Lower leg skin (tissue), 4 donors: ENCODE measurements at places on chromosomes 16 and 17.
A peak's percentile ranks its signal among the peaks of the same experiment; 100 is the strongest.

DNA sequence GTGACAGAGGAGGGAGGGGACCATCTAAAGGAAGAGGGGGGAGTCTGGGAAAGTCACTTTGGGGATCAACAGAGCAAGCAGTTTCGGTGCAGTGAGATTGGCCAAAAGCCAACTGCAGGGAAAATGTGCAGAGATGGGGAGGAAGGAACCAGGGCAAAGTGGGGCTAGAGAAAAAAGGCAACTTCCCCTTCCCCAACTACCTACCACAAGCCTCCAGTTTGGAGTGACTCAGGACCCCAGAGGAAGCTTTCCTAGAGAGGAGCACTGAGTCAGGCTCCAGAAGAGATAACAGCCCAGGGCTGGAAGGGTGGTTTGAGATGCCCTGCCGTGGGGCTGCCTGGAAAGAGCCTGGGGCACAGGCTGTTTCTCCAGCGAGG lies 6.9 kb upstream of the CD300LD start:
- no peak for DNase-seq

DNA sequence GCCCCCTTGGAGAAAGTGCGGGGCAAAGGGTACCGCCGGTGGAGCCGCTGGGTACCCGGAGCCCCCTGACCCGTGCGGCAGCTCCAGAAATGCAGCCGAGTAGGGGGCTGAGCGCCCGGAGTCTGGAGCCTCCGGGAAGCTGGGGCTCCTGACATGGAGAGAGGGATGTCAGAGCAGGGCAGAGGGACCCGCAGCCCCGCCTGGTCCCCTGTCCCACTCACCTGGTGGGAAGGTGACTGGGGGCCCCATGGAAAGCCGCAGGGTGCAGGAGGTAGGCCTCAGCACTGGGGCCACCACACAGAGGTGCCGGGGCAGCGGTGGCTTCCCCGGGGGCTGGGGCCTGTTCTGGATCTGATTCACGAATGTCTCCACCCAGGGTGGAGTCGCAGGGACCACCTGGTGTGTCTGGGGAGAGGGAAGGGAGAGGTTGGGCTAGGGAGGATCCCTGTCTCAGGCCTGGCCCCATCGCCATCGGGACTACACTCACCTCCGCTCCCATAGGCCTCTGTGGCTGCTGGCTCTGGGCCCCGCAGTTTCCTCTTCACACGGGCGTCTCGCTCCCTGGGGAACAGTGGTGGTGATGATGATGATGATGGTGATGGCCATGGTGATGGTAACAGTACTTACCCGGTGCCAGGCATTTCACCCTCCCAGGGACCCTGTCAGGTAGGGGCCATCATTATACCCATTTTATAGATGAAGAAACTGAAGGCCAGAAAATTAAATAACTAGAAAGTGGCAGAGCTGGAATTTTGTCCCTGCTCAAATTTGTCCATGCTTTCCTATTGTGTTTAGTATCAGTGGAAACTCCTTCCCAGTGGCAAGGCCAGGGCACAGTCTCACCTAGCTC lies 5.2 kb downstream of the TBX6 start:
- no peak for DNase-seq

DNA sequence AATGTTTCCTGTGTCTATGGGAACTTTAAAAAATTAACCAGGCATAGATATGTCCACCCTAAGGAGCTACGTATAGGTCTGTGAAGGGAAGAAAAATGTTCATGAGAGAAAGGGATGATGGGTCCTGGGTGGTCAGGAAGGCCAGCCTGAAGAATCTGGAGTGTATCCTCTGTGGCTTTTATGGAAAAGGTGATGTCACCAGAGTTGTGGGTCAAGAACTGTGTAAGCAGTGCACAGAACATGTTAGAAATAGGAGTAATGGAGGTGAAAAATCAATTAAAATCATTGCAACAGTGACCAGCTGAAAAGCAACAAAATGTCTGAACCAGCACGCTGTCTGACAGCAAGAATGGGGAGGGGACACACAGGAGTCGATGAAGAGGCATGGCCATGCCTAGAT lies 68.5 kb downstream of the USP31 start:
- DNase-seq = no peak

- no peak for DNase-seq
These were observed 473 bp upstream of the TPPP3 start for GRCh38 chr16:67393788-67394154.

DNA sequence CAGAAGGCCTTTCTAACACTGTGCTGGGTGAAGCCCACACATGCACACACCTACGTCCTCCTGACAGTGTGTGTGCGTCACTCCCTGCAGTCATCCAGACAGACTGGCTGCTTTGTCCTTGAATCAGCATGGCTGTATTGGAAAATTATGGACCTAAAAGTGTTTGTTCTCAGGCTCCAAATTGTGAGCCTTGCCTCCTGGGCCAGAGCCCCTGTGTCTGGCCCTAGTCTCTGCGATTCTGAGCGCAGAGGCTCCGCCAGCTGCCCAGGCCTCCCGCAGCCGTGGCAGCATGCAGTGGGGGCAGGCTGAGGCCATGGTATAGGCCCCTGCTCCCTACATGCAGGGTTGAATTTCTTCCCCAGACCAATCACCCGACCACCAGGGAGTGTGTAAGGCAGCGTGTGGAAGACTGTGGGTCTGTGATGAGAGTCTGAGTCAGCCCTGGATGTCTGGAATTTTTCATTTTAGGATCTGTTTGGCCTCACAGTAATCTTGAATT lies 166.9 kb downstream of the LGALS9B start:
- no peak for DNase-seq

- DNase-seq = no peak
These were observed 34.3 kb upstream of the ERCC4 start for GRCh38 chr16:13885700-13886099.

GRCh38 chr17:45906237-45906636 lies 11.9 kb downstream of the MAPT start:
- DNase-seq = no peak

- DNase-seq = no peak
These were observed 3.2 kb upstream of the ZDHHC1 start for GRCh38 chr16:67419502-67419901.

DNA sequence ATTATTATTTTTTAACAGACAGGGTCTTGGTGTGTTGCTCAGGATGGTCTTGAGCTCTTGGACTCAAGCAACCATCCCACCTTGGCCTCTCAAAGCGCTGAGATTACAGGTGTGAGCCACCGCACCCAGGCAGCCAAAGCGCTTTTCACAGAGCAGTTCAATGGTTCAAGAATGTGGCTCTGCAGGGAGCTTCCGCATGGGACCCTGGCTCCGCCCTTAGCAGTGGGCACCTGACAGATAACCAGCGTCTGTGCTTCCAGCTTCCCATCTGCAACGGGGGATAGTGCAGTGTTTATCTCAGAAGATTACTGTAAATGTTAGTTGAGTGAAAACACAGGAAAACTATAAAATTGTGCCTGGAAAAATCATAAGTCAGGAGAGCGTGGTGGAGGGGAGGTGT lies 99.4 kb downstream of the KCNJ12 start:
- DNase-seq = no peak

DNA sequence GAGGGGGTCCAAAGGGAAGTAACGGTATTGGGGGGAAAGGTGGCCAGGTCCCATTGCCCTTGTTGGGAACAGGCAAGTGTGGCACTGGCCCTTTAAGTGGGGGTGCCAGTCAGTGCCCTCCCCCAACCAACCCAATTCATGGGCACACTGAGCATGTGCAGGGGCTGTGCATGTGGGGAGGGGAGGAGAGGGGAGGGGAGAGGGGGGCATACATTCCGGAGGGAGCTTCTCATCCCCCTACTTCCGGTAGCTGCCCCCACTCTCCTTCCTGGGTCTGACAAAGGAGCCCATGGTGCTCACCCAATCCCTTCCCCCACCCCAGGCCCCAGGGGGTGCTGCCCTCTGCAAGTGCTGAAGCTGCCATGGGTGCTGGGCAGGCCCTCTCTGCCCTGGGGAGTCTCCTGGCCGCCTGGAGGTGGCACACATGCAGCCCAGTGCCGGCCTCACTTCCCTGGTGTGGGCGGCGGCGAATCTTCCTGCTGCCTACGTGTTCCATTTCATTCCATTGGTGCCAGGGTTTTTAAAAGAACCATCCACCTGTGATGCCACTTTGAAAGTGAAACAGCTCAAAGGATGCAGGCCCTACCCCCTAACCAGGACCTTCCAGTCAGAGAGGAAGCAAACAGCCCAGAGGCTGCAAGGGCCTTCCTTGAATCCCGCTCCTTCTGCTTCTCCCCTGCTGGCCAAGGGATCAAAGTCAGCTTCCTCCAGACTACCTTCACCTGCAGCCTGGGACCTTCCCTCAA lies 11.0 kb downstream of the HEXIM2 start:
- peak; percentile 93 for DNase-seq

DNA sequence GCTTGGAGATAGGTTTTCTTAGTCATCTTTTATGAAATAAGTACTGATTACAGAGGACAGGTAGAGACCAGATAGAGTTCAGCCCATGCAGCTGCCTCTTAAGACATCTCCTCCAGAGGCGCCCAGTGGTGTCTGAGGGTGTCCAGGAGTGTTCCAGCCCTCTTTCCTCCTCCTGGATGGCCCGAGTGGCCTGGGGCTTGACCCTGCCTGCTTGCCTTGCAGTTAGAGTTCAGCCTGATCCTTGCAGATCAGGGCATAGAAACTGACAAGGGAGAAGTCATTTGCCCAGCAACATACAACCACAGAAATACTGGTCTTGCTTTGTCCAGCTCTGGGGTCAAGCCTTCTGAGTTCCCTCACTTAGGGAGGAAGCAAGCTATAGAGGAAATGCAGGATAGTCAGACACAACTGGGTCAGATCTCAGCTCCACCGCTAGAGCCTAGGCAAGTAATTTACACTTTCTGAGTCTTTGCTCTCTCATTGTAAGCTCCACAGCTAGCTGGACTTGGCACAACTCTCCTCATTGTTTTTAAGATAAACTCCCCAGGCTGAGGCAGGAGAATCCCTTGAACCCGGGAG lies 3.6 kb upstream of the CCL1 start:
- DNase-seq = no peak

- DNase-seq = peak; percentile 66
These were observed 112.9 kb downstream of the METRNL start for GRCh38 chr17:83192161-83192788.

GRCh38 chr17:77527409-77527808 lies 386.6 kb downstream of the SEC14L1 start:
- DNase-seq = no peak
